ENCODE measurements at places on chromosomes 1 and 21. TPM values are rescaled to one million over a fixed set of nuclear protein-coding genes. Genes with fewer than 3 reads are reported as not detected.

CD34 gene
- total RNA-seq, result 58.1 TPM

EPHA2 gene
- total RNA-seq, result 15.4 TPM

NR1I3 gene
- total RNA-seq, result not detected

CAMK1G gene
- total RNA-seq, result not detected

MMP23B gene
- total RNA-seq, result 78.5 TPM

SCAMP3 gene
- total RNA-seq, result 34.7 TPM

ZBED6 gene
- 33.8 TPM for total RNA-seq

All from posterior vena cava (tissue), 2 donors.